ENCODE measurements at places on chromosomes 1 and 21.

DNA sequence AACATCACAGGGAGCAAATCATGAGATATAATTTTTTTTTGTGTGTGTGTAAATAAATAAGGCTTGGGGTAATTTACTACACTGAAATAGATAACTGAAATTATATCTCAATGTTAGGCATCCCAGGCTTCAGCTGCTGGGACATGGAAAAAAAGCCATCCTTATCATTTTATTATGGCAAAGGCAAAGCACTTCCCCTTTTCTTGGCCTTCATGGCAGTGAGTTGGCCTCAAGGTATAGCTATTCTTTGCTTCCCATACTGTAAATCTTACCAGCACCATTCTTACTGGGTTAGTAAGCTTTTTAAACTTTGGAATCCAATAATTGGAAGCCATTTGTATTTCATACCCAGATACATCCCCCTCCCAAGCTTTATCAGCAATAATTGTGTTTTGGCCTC lies 29.0 kb downstream of the RBM11 start:
- DNase-seq: no peak

DNA sequence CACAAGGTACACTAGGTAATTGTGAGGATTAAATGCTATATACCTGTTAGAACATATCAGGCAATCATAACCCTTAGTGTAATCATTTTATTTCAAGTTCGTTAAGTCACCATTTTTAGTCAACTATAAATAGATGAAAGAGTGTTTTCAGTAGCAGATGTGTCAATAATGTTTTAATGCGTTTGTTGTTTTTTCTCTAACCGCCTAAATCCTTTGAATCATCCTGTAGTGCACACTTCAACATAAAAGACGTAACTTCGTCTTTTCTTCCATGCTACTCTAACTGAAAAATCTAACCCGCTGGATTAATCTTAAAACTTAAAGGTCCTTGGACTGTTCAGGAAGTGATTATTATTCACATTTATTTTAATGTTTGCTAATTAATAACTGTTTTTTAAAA lies 7.2 kb upstream of the LBR start:
- DNase-seq: no peak

DNA sequence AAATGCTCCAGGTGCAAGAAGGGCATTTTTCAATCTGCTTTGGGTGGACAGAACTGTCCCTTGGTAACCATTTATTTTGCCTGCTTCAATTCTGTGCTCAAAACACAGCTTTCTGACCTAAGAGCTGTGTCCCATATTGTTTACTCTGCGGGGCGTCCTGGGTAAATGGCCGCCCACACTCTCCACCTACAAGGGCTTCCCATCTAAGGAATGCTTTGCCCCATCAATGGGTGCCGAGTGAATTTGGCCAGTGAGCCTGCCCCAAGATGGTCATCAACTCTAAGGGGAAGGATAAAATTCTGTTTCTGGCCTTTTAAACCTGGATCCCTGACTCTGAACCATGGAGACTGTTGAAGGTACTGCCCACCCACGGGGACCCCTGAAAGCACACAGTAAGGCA lies 55.5 kb upstream of the FAM89A start:
- no peak for DNase-seq

GRCh38 chr1:161218301-161219077 lies 3.4 kb downstream of the FCER1G start:
- DNase-seq: no peak

DNA sequence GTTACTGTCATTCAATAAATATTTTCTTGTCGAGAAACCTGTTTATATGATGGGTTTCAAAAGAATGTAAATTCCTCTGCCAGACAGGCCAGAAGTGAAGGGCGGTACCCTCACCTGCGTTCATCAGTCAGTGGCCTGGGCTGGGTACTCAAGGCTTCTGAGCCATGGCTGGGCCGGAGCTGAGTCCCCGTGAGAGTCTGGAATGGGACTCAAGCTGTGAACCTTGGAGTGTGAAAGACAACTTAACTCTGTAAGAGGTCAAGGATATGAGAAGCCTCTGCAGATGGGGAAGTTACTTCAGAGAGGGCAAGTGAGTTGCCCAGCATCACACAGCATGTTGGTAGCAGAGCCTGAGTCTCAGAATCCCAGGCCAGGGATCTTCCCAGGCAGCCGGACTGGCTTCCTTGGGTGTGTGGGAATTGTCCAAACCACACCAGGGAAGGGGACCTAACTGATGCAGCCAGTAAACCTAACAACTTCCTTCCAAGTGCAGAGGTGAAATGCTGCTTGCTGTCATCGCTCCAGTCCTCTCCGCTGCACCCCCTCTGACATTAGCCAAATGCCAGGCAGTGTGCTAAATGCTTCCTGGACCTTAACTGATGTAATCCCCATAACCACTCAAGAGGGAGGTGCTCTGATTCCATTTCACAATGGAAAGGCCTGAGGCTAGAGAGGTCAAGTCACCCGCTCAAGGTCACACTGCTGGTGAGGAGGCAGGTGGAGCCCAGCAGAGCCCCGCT lies 4.8 kb downstream of the DISP3 start:
- DNase-seq: no peak

DNA sequence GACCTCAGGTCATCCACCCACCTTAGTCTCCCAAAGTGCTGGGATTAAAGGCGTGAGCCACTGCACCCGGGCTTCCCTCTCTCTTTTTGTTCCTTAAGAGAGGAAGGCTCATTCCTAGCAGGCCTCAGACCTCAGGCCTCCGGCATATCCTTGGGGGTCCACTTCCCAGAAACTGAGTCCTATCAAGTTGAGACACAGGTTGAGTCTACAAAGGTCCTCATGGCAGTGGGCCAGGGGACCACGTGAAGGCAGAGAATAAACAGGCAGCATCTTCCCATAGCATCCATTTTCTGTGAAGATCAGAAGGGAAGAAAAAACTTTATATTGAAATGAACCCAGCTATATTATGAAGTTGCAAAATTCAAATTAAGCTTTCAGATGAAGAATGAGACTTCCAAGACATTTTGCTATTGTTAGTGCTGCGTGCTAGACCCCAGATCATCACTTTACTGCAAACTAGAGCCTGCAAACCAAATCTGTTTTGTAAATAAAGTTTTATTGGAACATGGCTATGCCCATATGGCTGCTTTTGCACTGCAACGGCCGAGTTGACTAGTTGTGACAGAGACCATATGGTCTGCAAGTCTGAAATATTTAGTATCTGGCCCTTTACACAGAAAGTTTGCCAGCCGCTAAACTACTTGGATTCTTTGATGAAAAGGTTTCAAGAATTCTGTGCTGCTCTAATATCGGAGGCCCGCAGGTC lies 3.5 kb upstream of the CELA2A start:
- DNase-seq: no peak

DNA sequence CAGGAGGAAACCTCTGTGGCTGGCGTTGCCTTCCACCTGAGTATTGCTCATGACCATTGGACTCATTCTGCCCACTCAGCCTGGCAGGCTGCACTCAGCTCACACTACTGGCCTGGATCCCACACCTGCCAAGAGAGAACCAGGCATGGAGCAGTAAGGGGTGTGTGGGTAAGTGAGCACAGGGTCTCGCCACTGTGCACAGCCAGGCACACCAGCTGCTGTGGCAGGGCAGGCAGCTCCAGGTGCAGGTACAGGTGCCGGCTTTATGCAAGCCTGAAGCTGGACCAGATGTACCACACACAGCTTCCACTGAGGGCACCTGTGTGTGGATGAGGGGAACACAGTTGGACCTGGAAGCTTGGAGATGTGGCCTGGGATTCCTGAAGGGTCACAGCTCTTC lies 295.2 kb upstream of the SNX7 start:
- DNase-seq: no peak

GRCh38 chr1:240739139-240739538 lies 127.2 kb upstream of the GREM2 start:
- DNase-seq: no peak

DNA sequence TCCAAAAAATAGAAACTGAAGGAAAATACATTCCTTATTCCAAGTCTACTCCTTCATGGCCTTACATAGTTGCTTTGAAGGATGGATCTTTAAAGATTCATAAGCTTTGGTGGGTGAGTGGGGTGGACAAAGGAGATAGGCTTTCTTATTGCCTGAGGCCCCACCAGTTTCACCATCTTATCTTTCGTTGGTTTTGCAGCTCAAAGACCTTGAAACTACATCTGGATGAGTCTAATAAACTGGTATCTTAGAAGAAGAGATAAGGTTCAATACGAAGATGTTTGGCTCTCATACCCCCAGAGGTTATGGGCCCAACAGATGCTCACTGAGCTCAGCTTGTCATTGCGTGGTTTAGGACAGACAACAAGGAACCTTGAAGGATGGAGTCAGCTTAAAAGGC lies 201.5 kb downstream of the HS2ST1 start:
- DNase-seq: no peak

- no peak for DNase-seq
Measured at GRCh38 chr1:100034470-100034869, 64.7 kb downstream of the SLC35A3 start.

DNA sequence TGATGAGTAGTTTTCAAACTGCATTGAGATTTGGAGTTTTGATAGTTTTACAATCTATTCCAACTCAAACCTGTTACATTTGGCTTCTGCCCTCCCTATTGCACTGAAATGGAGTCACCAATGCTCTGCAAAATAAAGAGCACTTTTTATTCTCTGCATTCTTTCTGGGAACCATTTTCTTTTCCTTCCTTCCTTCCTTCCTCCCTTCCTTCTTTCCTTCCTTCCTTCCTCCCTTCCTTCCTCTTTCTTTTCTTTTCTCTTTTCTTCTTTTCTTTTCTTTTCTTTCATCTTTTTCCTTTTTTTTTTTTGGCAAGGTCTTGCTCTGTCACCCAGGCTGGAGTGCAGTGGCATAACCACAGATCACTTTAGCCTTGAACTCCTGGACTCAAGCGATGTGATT lies 114.2 kb downstream of the TBX19 start:
- no peak for DNase-seq

DNA sequence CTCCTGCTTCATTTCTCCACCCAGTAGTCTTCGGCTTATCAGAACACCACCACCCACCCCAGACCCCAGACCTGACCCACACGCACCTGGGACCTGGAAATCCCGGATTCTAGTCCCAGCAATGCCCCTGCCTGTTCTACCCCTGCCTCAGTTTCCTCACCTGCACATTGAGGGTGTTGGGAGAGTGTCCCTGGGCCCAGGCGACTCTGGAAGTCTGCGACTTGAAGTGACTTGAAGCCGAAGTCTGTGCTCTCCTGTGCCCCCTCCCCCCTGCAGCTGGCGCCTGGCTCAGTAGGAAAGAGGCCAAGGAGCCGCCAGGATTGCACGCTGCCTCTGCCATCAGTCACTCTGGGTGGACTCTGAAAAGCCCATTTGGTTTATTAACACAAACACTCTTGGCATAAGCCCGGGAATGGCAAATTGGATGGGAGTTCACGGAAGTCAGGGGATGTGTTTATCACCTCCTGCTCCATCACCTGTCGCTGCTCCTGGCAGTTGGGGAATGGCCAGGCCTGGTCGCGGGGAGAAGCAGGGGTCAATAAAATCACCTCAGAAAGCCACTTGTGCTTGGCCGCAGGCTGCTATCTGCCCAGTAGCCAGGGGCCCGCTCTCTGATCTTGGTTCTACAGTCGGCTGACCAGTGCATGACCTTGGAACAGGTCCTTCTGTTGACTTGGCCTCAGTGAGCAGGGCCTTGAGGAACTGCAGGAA lies 132.7 kb downstream of the ACTL8 start:
- DNase-seq: peak; percentile 88

DNA sequence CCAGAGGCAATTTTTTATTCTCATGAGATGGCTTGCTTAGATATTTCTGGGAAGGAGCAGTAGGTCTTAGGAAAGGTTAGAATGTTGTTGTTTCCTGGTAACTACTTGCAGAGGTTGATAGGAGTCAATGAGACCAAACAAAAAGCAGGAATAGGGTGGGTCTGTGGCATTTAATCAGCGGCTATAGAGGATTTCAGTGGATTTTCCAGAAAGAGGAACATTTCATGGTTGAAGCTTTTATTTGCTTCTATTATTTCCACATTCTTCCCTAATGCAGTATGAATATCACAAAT lies 111.3 kb upstream of the PALMD start:
- no peak for DNase-seq

GRCh38 chr1:19009126-19009881 lies 52.8 kb upstream of the IFFO2 start:
- DNase-seq: no peak

- DNase-seq: no peak
Measured at GRCh38 chr1:78165816-78166215, 120.0 kb downstream of the GIPC2 start.

GRCh38 chr1:12005488-12006166 lies 13.7 kb upstream of the MIIP start:
- DNase-seq: no peak
